ENCODE measurements at places on chromosomes 11 and 22.

- DNase-seq = no peak
Observed at GRCh38 chr22:17807578-17808410, 33.5 kb upstream of the BID start.

GRCh38 chr11:77039491-77040400 lies 5.5 kb downstream of the B3GNT6 start:
- peak; percentile 21 for DNase-seq

GRCh38 chr11:118156531-118157185 lies 4.0 kb upstream of the SCN4B start:
- DNase-seq = no peak

- no peak for DNase-seq
Observed at GRCh38 chr11:1978720-1979473, 18.7 kb downstream of the H19 start.

GRCh38 chr11:74226907-74227306 lies 55.8 kb downstream of the PPME1 start:
- no peak for DNase-seq

- DNase-seq = no peak
Observed at GRCh38 chr11:110438017-110438416, 8.3 kb downstream of the FDX1 start.

DNA sequence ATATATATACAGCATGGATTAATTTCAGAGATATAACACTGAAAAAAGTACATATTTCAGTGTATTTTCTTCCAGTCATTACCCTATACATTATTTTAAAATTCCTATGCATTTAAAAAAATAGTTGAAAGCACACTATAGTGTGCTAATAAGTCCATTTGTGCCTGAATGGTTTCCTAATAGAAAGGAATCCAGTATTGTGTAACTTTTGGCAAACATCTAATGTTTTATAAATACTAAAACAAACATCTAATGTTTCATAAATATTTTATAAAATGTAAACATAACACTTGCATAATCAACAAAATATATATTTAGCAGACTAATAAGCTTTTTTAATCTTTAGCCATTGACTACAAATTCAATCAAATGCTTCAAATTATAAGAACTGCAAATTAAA lies 126.6 kb upstream of the FIBIN start:
- DNase-seq = no peak

DNA sequence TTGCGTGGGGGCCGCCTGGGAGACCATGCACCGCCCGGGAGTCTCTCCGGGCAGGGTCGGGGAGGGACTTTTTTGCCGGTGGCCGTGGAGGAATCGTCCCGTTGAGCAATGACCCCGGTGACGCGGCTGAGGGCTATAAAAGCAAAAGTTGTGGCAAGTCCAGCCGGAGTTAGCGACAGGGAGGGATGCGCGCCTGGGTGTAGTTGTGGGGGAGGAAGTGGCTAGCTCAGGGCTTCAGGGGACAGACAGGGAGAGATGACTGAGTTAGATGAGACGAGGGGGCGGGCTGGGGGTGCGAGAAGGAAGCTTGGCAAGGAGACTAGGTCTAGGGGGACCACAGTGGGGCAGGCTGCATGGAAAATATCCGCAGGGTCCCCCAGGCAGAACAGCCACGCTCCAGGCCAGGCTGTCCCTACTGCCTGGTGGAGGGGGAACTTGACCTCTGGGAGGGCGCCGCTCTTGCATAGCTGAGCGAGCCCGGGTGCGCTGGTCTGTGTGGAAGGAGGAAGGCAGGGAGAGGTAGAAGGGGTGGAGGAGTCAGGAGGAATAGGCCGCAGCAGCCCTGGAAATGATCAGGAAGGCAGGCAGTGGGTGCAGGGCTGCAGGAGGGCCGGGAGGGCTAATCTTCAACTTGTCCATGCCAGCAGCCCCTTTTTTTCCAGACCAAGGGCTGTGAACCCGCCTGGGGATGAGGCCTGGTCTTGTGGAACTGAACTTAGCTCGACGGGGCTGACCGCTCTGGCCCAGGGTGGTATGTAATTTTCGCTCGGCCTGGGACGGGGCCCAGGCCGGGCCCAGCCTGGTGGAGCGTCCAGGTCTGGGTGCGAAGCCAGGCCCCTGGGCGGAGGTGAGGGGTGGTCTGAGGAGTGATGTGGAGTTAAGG lies at the start of gene NEAT1:
TSS of gene NEAT1 (plus strand) at position 166 of the 883 bp plus-strand sequence.
- DNase-seq = peak; percentile 94

- DNase-seq = no peak
Observed at GRCh38 chr11:28877340-28877739, 769.2 kb downstream of the METTL15 start.

DNA sequence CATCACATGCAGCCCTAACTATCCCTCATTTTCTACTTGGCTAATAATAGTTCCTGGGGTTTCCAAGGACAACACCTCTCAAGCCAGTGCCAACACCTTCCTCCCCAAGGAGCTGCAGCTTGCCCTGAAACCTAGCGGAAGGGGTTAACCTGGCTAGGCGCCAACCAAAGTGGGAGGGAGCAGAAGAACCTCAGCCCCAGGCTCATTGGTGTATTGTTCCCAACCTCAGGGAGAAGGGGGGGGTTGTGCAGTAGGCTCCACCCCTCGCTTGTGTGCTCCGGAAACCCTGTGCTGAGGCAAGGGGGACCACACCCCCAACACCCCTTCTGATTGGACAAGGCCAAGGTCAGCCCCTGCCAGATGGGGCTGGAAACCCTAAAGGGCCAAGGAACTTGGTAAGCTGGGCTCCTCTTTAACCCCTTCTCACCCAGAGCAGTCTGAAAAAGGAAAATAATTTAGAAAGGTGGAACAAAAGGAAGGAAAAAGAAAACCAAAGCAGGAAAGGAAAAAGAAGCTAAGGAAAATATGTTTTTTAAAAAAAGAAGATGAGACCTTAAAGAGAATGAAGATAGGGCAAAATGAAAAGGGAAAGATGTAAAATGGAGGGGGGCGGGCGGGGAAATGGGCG lies 2.5 kb downstream of the MTA2 start:
- DNase-seq = peak; percentile 94

DNA sequence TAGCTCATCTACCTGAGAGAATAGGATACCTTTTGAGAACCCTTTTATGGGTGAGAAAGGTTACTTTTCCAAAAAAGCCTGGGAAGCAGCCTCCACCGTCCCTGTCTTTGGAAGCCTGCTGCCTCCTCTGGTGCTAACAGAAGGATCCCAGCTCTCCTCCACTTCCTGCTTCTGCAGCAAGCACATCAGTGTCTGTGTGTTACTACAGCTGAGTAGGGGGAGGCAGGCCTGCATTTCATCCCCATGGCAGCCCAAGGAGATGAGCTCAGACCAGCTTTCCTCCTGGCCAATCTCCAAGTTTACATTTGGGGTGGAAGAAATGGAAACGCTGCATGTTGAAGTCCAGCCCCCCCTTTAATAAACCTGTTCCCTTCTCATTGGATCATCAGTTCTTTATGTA lies 7.4 kb upstream of the CCDC34 start:
- DNase-seq = no peak

- no peak for DNase-seq
Observed at GRCh38 chr11:11531131-11531908, 90.5 kb downstream of the GALNT18 start.

DNA sequence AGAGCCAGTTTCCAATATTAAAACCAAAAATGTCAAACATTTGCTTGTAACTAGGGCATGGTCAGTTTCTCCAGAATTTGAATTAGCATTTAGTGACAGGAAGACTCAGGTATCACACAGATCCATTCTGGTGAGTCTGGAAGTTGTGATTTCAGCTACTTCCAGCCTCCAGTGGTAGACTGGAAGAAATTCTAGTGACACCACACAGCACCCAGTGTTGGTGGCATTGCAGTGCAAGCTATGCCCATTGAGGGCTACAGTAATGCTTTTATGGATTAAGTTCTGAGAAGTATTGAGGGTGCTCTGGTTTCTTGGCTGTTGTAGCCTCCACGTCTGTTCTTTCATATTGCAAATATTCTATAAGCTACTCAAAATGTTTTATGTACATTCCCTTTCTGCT lies 31.4 kb upstream of the MMP20 start:
- no peak for DNase-seq

DNA sequence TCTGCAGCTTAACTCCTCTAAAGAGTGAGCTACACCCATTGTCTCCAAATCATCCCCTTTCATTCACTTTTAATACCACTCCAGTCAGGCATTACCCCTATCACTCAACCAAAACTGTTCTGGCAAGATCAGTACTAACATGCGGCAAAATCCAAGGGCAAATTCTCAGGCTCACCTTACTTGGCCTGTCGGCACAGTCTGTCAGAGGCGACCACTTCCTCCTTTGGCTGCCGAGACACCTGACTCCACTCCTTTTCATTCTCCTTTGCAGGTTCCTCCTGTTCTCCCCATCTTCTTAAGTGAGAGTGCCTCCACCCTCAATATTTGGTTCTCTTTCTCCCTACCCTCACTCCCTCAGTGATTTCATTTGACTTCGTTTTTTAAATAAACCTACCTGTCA lies 4.2 kb downstream of the C11orf91 start:
- no peak for DNase-seq

- peak; percentile 53 for DNase-seq
Observed at GRCh38 chr22:26656891-26657851, at the start of gene MIAT. Gene MIAT, plus strand, starts transcription at chr22:26657588.

DNA sequence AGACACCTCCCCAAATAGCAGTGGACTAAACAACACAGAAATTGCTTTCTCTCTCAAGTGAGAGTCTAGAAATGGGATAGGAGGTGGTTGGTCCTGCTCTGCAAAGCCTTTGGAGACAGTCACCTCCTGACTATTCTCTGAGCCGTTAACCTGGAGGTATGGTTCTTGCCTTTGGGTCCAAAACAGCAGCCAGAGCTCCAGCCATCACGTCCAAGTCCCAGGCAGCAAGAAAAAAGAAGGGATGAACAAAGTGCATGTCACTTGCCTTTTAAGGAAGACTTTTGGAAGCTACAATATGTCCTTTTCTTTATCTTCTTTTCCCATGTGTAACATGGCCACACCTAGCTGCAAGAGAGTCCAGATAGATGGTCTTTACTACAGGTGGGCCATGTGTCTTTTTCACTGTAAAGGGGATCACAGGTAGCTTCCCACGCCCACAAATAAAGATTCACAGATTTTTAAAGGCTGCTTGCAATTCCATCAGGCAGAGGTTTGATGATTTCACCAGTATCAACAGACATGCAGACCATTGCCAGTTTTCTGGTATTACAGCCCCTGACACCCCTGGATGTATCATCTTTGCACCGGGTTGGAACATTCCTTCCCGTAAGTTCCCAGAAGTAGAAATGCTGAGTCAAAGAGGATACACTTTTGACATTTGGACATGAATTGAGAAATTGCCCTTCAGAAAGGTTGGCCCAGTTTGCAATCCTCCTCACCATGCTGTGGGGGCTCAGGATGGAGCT lies 66.0 kb downstream of the MYEOV start:
- DNase-seq = no peak

- no peak for DNase-seq
Observed at GRCh38 chr11:35850191-35850590, 93.7 kb upstream of the LDLRAD3 start.

DNA sequence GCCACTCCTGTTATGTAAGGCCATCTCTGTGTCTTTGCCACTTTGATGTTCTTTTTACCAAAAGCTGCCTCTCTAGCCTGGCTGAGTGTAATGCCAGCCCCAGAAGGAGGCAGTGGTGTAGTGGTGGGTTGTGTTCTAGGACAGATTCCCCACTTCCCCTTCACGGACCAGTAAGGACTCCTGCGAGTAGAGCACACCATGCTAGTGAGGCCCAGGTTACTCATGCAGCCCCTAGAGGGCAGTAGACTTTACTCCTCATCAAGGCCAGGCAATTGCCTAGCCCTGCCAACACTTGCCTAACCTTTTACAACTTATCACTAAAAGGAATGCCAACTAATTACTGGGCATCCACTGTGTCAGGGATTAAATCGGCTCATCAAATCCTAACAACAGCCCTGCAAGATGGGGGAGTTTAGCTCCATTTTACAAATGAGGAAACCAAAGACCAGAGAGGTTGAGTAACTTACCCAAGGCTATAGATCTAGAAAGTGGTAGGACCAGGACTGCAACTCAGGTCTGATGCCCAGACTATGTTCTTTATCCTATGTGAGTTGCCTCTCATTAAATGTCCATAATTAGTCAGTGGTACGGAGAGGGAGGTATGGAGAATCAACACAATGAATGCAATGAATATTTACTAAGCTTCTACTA lies 75.3 kb downstream of the APIP start:
- DNase-seq = no peak

GRCh38 chr11:126437731-126438130 lies 82.2 kb downstream of the ST3GAL4 start:
- no peak for DNase-seq

DNA sequence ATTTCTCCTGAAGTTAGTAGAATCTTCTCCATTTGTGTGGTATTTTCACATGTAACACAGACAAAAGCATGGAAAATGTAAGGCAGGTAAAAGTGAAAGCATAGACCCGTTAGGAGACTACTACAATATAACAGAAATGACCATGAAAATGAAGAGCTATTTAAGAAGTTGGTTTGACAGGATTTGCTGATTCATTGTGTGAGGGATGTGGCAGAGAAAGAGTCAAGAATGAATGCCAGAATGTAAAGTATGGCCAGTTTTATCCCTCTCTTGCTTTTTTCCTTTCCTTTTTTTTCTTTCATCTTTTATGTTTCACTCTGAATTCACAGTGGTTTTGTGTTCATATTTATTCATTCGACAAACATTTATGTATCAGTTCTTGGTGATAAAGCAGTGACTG lies 115.9 kb downstream of the ARFGAP2 start:
- no peak for DNase-seq

- no peak for DNase-seq
Observed at GRCh38 chr11:120928627-120929026, 95.3 kb upstream of the TBCEL start.

- no peak for DNase-seq
Observed at GRCh38 chr11:38842991-38843390, 2245.0 kb upstream of the RAG2 start.

- no peak for DNase-seq
Observed at GRCh38 chr11:81673001-81673400, 1060.7 kb downstream of the FAM181B start.

GRCh38 chr11:31780480-31780971 lies 30.6 kb downstream of the PAX6 start:
- no peak for DNase-seq

DNA sequence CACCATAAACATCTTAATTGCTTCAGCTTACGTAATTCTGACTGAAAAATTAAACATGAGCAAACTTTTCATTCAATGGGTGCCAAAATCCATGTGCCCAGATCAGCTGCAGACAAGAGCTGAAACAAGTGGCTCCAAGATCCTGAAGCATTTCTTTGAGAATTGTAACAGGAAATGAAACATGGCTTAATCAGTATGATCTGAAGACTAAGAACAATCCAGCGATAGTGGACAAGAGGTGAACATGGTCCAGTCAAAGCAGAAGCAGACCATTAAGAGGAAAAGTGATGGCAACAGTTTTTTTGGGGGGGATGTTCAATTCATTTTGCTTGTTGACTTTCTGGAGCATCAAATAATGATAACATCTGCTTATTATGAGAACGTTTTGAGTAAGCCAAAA lies 1964.5 kb upstream of the RAG2 start:
- DNase-seq = no peak
